ENCODE measurements at places on chromosomes 5 and 9. TPM values are rescaled to one million over a fixed set of nuclear protein-coding genes. Genes with fewer than 3 reads are reported as not detected.

DNA sequence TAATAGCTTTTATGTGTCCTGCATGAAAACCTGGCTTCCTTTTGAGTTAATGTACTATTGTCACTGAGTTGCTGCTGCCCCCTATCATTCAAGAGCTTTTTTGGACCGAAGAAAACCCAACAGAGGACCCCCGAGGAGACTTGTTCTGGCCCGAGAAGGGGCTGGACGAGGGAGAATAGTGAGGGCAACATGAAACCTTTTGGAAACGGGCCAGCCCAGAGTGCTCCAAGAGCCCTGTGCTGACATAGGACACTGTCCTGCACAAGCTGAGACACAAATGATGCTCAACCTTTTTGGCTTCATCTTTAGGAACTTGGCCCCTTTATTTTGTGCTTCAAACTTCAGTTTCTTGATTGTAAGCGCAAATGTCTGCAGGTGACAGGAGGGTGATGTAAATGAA is 4.0 kb upstream of the GADD45G start:
- H3K4me3 ChIP-seq = no peak overlapping the region
- no peak overlapping the region for H3K27ac ChIP-seq
- H3K27me3 ChIP-seq = peaks cover 8% of the 10 kb centered on the region
- DNase-seq = no peak
- H3K36me3 ChIP-seq = no peaks in the 10 kb centered on the region
- H3K4me1 ChIP-seq = peaks cover 22% of the 10 kb centered on the region

DNA sequence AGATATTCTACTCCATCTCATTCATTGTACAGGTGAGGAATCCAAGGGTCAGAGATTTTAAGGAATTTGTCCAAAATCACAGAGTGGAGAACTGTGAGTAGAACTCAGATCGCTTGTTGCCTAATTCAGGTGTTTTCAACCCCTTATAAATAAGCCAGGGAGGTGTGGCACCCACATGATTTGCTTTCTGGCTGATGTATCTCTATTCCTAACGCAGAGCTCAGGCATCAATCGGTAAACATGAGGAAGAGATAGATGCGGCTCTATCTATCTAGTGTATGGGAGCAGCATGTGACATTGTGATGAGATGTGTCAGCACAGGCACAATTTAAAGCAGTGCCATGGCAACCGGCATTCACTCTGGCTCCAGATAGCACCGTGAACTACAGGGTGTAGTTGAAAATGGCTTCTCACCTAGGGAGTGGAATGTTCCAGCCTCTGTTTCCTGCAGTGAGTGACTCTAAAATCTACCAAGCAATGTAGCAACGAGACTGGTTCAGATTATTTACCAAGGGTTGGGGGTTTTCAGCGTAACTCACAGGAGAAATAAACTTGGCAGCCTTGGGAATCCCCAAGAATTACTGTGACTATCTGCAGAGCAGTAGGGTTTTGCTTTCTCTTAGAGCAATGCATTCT is 53.4 kb upstream of the SUB1 start:
- peak overlapping the region; percentile 70 for H3K4me3 ChIP-seq
- H3K36me3 ChIP-seq = no peaks in the 10 kb centered on the region
- H3K27me3 ChIP-seq = no peaks in the 10 kb centered on the region
- peak; percentile 60 for DNase-seq

- H3K27me3 ChIP-seq = no peaks in the 10 kb centered on the region
- DNase-seq = no peak
- H3K4me1 ChIP-seq = no peaks in the 10 kb centered on the region
These were observed 67.3 kb downstream of the COMMD10 start for GRCh38 chr5:116152169-116152568.

DNA sequence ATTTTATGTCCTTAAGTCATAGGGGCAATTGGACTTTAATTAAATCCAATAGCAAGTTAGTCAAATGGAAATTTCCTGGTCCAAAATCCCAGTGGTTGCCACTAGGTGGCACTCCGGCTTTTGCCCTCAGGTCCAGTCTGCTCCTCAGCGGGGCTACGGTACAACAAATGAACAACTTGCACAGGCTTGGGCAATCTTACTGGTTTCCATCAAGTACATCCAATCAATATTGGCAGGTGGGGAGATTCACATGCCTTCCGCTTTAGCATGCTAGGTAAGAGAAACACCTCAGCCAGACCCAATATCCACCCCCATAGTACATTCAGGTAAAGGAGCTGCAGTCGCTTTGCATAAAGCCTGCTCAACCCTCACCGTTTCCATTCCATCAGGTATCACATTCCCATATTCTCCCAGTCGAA is 6.3 kb upstream of the MXD3 start:
- no peaks in the 10 kb centered on the region for H3K27me3 ChIP-seq
- H3K36me3 ChIP-seq = no peaks in the 10 kb centered on the region
- H3K4me3 ChIP-seq = no peak overlapping the region
- H3K27ac ChIP-seq = no peak overlapping the region
- no peak for DNase-seq

GRCh38 chr5:154802050-154802449 is 46.9 kb downstream of the LARP1 start:
- H3K27ac ChIP-seq = no peak overlapping the region
- H3K27me3 ChIP-seq = no peaks in the 10 kb centered on the region
- H3K4me1 ChIP-seq = no peaks in the 10 kb centered on the region
- no peak for DNase-seq
- no peak overlapping the region for H3K4me3 ChIP-seq

- peaks cover 25% of the 10 kb centered on the region for H3K4me1 ChIP-seq
- no peaks in the 10 kb centered on the region for H3K27me3 ChIP-seq
- DNase-seq = no peak
- no peak overlapping the region for H3K4me3 ChIP-seq
These were observed 183.3 kb downstream of the SEMA5A start for GRCh38 chr5:9362600-9362999.

DNA sequence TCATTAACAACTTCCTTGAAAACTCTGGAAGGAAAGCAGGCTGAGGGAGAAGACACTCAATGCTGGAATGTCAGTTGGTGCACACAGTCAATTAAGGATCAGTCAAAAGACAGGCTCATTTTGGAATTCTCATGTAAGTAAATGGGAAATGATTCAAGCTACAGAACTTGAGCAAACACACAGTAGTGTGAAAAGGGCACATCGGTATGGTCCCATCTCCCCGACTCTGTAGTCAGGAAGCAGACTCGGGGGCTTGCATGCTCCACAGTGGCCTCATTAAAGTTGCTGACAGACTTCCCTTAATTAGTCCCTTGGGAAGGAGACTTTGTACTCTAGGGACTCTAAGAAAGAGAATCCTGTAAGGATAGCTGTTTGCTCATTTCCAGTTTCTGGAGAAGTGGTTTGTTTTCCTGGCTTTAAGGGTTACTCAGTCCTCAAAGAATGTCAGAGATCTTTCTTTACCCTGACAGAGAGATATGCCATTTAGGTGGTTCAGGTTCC is 339.2 kb downstream of the ADAMTS6 start:
- no peaks in the 10 kb centered on the region for H3K27me3 ChIP-seq
- H3K4me1 ChIP-seq = no peaks in the 10 kb centered on the region
- H3K27ac ChIP-seq = no peak overlapping the region

DNA sequence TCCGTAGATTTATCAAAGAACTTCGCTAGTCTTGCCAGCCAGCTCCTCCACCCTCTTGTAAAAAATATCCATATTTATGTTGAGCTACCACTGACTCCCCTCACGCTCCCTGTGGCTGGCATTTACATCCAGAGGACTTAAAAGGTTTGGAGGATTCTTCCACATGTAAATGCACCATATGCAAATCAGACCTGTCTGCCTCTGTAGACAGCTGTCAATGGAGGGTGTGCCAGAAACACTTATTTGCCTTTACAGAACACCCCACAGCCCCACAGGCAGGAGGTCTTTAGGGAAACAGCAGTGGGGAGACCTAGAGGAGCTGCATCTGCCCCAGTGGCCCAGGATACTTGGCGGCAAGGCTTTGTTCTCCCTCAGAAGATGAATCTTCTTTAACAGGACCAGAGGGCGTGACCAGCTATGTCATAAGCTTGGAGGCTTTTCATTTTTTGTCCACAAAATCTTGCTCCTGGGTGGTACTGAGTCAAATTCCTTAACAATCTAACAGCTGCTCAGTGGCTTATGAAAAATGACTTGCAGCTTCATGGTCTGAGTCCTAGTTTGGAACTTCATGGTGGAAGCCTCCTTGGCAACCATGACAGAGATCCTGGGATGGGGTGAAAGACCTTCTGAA is 535.8 kb downstream of the EBF1 start:
- no peaks in the 10 kb centered on the region for H3K27me3 ChIP-seq
- no peak overlapping the region for H3K27ac ChIP-seq
- no peak for DNase-seq
- no peaks in the 10 kb centered on the region for H3K36me3 ChIP-seq

GRCh38 chr9:77533671-77534070 is 114.5 kb downstream of the GNA14 start:
- no peaks in the 10 kb centered on the region for H3K36me3 ChIP-seq
- no peak for DNase-seq
- H3K27me3 ChIP-seq = no peaks in the 10 kb centered on the region
- no peak overlapping the region for H3K4me3 ChIP-seq
- H3K27ac ChIP-seq = no peak overlapping the region

Gene XRCC4
- total RNA-seq = 14.8 TPM

Gene PTGS1
- total RNA-seq = 1.2 TPM

Gene SLC34A1
- total RNA-seq = 0.10 TPM

Gene LEAP2
- total RNA-seq = 1.5 TPM

Gene MEF2C
- 207 TPM for total RNA-seq

Gene PCDHGA7
- total RNA-seq = 0.18 TPM

Gene FCN2
- not detected for total RNA-seq

Gene OLFML2A
- total RNA-seq = 0.27 TPM

Measured in GM12878 (cell line).